ENCODE measurements at places on chromosomes 13 and 19.

DNA sequence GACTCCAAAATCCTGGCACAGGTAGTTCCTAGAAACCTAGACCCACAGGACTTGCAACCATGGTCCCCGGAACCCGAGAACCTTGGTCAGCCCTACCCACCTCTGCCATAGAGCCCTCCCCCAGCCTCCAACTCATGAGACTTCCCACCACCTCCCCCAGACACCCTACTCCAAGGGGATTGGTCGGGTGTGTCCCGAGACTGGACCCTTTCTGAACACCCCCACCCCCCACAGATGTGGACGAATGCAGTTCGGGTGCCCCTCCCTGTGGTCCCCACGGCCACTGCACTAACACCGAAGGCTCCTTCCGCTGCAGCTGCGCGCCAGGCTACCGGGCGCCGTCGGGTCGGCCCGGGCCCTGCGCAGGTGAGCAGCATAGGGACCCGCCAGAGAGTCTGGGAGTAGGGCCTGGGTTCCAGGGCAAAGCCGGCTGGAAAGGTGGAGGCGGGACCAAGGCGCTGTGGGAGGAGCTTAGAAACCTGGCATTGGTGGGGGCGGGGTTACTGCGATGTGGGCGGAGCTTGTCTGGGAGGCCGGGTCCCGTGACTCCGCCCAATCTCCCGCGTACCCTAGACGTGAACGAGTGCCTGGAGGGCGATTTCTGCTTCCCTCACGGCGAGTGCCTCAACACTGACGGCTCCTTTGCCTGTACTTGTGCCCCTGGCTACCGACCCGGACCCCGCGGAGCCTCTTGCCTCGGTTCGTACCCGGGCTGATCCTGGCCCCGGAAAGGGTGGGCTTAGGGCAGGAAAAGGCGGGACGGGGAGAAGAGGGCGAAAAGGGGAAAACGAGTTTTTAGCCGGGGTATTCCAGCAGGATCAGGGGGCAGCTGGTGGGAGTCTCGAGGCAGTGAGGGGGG lies 11.9 kb downstream of the LTBP4 start:
- peak; percentile 59 for DNase-seq

- DNase-seq: no peak
Measured at GRCh38 chr13:45943120-45943519, 91.6 kb upstream of the SIAH3 start.

DNA sequence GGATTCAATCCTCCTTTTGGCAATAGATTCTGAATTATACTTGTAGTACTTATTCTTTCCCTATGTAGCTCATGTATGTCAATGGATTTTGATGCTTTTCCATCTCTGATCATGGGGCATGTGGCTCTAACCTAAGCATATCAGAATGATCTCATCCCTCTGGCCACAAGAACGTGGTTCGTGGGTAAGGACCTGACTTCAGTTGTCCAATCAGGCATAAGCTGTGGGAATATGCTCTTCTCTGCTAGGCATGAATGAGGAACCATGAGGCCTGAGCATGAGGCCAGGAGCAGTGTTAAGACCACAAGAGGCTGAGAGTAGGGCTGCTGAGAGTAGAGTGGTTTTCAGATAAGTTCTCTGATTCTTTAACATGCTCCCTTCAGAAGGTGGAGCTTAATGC lies 292.4 kb upstream of the TSHZ3 start:
- no peak for DNase-seq

DNA sequence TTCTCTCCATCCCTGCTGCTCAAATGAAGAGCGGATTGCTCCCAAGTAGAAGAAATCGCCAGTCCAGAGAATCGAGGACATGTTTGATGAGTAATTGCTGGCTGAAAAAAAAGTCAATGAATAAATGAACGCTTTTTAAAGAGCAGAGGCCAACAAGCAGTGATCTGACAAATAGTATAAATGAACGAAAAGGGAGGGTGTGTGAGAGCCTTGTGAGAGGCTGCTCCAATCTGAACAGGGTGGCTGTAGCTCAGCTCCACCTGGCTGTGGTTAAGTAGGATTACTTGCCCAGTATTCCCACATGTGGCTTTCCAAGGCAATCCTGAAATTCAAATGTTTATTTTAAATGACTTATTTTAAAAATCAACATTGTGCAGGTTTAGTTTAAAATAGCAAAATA lies 117.1 kb downstream of the TSHZ3 start:
- no peak for DNase-seq

GRCh38 chr13:42328672-42329071 lies 56.7 kb downstream of the AKAP11 start:
- peak; percentile 40 for DNase-seq

DNA sequence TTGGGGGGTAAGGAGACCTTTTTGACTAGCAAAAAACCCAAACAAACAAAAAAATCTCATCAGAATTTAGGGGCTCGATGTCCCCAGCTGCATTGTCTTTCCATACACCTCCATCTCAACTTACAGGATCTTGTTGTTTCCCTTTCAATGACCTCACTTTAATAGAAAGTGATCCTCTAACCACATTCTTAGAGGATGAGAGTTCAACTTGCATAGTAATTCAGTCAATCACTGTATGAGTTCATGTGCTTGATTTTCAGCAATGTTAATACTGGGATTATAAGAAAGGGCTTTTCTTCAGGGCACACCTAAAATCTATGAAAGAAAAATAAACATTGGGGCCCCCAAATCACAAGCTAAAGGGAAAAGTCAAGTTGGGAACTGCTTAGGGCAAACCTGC lies 1512.0 kb downstream of the SLITRK1 start:
- no peak for DNase-seq

GRCh38 chr13:60494296-60494695 lies 97.3 kb downstream of the TDRD3 start:
- DNase-seq: no peak

DNA sequence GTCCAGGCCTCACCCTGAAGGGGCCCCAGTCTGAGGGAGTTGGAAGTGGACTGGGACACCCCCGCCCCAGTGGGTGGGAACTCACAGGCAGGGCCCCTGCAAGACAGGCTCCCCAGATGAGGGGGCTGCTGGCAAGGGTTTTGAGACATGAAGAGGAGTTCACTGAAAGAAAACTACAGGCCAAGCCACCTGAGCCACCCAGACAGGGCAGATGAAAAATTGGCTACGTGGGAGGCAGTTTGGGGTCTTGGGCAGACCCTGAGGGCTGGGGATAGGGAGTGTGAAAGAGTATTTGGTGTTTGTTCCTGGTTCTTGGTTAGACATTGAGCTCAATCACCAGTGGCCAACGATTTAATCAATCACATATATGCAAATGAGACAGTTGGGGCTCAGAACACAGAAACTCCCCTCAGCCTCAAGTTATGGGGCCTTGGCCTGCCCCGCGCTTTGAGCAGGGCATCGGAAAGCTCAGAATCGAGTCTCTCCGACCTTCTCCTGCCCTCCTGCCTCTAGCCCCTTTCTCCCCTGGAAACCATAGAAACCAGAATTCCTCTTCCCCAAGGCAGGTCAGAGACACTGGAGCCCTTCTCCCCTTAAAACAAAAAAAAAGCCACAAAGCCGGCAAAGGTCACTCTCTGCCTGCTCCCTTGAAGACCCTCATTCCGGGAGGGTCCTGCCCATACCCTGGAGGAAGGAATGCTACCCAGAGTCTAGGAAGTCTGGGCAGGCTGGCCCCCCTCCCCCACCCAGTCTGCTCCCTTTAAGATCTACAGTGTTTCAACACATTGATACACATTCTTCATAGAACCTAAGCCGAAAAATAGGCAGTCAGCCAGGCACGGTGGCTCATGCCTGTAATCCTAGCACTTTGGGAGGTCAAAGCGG lies 1.3 kb upstream of the ISYNA1 start:
- DNase-seq: no peak

DNA sequence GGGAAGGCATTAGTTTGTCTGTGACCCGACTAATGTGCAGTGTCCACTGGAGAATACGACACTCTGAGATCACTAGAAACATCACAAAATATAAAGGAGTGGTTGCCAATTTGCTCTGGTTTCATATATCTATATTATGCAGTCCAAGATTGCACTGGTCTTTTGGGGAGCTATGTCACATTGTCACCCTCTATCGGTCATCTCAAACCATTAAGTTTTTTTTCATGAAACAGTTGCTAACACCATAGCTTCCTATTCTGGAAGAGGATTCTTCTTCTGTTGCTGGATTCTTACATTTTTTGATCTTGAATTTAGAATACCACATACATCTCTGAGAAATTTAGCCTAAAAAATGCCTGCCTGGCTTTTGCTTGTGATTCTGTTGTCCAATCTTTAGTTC lies 168.6 kb downstream of the LACC1 start:
- DNase-seq: no peak

- DNase-seq: no peak
Measured at GRCh38 chr13:102136735-102137296, 265.0 kb downstream of the FGF14 start.

DNA sequence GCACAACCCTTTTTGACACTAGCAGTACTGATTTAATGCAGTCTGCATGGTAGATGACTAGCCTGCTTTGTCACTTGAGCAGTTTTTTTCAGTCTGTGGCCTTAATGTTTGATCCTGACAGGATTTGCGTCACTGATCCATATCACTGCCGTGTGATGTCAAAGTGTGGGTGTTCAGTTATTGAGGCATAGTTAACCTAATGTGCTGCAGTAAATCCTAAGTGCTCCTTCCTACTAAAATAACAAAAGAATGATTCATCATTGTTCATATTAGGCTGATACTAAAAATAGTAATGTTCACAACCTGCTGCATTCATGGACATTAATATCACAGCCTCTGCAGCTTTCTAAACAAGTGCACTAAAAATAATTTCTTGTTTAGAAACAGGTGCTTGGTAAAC lies 121.9 kb upstream of the MLNR start:
- DNase-seq: peak; percentile 75

- peak; percentile 24 for DNase-seq
Measured at GRCh38 chr19:48950159-48950558, 4.5 kb upstream of the BAX start.

- DNase-seq: no peak
Measured at GRCh38 chr13:99133230-99133629, 67.4 kb upstream of the UBAC2 start.

GRCh38 chr13:76884186-76884906 lies 1.9 kb downstream of the KCTD12 start:
- peak; percentile 83 for DNase-seq

DNA sequence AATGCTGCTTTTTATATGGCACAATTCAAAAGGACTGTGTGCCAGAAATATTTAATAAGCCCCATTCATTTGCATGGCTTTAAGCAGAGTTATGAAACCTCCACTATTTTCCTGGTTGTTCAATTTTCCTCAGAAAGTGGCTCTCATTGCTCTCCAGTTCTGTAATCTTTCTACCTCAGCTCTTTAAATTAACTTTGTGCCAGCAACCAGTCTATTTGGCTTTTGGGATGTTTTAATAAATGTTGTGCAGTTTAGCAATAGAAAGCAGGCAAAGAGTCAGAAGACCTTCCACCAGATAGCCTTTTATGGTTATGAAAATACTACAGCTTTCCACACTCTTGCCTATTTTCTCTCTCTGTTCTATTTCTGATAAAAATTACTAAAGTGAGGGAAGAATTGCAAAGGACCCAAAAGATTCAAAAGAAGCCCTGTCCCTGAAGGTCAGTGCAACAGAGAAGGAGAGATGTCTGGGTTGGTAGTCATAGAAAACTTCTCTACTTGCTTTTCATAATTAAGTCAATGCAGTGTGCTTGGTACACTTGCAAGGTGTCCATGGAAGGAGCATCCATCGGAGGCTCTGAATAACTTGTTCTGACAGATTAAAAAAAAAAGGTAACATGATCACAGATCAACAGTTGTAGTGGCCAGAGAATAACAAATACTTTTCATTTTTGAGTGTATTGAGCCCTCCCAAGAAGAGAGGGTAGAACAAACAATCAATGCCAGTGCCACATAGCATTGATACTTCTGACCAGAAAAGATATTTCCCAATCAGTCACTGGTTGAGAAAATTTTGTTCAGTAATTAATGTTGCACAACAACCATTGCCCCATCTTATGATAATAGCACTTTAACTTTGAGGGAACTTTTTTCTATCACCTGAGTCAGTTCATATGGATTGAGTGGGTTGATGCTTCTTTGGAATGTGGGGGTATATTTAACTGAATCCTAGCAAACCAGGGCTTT lies 48.4 kb upstream of the SPRY2 start:
- no peak for DNase-seq

DNA sequence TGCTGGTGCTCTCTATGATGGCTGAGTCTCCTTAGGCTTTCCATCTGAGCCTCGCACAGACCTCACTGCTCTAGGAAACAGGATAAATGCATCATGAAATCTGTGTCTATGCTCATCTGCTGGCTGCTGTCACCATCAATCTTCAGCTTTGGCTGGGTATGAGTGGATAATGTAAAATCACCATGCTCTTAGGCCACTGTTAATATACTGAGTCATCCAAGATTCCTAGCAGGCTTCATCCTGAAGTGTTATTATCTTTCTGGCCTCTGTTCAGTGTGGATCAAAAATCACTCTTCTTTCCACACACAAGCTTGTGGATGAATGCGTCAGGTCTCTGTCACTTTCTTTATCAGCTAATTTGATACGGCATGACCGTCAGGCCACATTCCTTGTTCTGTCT lies 317.4 kb downstream of the NALCN start:
- no peak for DNase-seq

- DNase-seq: no peak
Measured at GRCh38 chr19:45163751-45164460, 3.1 kb upstream of the NKPD1 start.

GRCh38 chr19:5340637-5341447 lies at the start of gene PTPRS:
Gene PTPRS, minus strand, starts transcription at chr19:5340812. Its CDS starts 54,672 bp downstream, at chr19:5286140.
- DNase-seq: peak; percentile 22

- no peak for DNase-seq
Measured at GRCh38 chr13:26653310-26653709, 95.8 kb downstream of the WASF3 start.

DNA sequence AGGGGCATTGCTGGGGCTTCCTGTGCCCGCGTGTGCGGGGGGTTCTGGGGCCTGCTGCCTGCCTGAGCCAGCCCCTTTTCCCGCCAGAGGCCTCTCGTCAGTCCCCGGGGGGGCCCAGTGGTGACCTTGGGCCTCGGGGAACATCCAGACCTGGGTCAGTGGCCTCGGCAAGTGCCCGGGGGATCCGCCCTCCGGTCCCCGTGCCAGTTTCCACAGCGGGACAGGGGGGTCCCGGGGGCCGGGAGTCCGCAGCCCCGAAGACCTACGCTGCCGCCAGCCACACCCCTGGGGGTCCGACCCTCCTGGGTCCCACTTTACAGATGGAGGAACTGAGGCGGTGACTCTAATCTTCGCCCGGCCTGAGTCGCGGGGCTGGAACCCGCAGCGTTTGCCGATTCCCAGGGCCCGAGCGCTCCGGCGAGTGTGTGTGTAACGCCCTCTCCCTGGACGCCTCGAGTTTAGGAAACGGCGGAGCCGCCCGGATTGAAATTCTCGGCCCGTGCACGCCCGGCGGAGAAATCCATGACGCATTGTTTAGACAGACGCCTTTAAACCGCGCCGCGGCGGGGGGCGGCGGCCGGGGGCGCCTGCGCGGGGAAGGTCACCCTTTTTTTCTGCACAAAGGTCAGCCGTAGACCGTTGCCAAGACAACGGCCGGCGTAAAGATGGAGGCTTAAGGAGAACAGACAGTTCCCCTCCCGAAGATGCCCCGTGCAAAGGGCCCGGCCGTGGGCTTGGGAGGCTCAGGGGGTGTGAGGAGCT lies 39.3 kb downstream of the EFNA2 start:
- DNase-seq: peak; percentile 36

GRCh38 chr19:7099597-7099921 lies 30.1 kb downstream of the ZNF557 start:
- DNase-seq: no peak

- DNase-seq: peak; percentile 37
Measured at GRCh38 chr13:109764470-109765291, 21.7 kb downstream of the IRS2 start.

- no peak for DNase-seq
Measured at GRCh38 chr19:11024259-11024658, 63.4 kb downstream of the SMARCA4 start.

Data from inflammatory macrophage treated with lipopolysaccharide for 4 hours (primary cell).